Endodermal cell (in vitro differentiated cells): ENCODE measurements at places on chromosomes 7 and 10.

GRCh38 chr10:122725768-122726167 is 26.1 kb upstream of the C10orf120 start:
- DNase-seq: peak; percentile 82

- peak; percentile 48 for DNase-seq
Measured at GRCh38 chr10:50550291-50550839, 73.4 kb downstream of the SGMS1 start.

GRCh38 chr10:7545261-7545660 is 121.5 kb downstream of the ITIH5 start:
- DNase-seq: no peak

DNA sequence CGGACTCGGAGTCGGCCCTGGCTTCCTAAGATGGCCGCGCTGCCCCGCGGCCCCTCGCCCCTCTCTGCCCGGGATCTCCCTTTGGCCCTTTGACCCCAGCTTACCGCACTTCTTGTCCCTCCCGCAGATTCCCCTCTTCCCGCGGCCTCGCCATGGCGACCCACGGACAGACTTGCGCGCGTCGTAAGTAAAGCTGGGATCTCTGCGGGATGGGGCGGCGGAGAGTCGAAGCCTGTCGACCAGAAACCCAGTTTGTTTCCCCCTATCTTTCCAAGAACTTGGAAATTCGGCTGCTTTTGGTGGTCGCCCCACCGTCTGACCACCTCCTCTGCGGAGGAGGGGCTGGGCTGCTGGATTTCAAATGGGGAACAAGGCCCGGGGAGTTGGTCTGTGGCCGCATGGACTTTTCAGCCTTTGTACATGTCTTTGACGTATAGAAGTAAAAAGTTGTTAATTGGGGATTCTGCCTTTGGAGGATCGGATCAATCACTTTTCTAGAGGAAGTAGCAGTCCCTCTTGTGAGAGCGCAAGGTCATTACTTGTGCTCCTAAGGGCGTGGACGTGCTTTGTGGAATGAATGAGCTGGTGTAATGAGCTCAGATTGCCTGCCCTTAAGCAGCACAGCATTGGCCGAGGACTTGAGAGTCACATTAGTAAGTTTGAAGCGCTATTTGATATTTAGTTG is 553 bp downstream of the VDAC2 start:
- peak; percentile 57 for DNase-seq

DNA sequence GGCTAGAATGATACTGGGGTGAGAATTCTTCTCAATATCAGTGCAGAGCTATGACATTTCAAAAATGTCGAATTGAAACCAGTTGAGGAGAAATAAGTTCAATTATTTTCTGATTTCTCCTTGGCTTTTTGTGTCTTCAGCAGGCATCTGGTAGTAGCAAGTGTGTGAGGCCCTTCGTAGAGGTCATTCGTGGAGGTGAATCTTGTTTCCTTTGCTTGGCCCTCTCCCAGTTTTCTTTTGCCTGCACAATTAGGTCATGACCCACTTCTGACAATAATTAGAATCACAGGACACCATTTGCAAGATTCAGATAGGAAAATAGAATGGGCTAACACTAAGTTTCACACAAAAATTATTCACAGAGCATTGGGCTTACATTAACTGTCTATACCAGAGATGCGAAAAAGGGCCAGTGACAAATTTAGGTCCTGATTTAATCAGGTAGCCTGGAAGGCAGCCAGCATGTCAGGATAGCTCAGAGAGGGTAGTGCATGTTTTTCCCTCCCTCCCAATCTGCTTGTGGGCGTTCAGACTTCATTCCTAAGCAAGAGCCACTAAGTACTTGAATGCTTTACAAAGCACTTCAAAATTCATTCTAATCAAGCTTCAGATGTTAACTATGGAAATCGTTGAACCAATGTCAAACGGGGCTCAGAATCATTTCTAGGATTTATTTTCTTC is 24.0 kb upstream of the A1CF start:
- DNase-seq: no peak

GRCh38 chr10:71029411-71029892 is 141.1 kb upstream of the PCBD1 start:
- no peak for DNase-seq

GRCh38 chr10:59904426-59905065 is 1.8 kb downstream of the CCDC6 start:
- peak; percentile 61 for DNase-seq

- no peak for DNase-seq
Measured at GRCh38 chr10:117546020-117546580, 3.6 kb downstream of the EMX2 start.

- DNase-seq: no peak
Measured at GRCh38 chr7:123522066-123522465, 12.3 kb downstream of the IQUB start.

- no peak for DNase-seq
Measured at GRCh38 chr10:116995648-116996047, 9.3 kb downstream of the SHTN1 start.

GRCh38 chr10:96673318-96674099 is 46.8 kb downstream of the PIK3AP1 start:
- DNase-seq: no peak

DNA sequence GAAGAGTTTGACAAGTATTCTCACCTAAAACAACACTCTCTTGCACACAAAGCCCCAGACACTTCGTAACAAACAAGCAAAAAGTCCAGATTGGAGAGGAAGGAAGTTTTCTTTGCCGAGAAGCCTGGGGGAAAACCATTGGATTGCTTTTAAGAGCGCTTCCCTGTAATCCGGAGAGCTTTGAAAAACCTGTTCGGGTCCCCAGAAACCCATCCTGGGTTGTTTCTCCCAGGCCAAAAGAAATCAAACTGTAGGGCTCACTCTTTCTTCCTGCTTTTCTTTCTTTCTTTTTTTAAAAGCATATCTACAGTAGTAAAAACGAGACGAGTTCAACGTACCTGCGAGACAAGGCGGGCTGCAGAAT is 655 bp downstream of the SP8 start:
- no peak for DNase-seq

DNA sequence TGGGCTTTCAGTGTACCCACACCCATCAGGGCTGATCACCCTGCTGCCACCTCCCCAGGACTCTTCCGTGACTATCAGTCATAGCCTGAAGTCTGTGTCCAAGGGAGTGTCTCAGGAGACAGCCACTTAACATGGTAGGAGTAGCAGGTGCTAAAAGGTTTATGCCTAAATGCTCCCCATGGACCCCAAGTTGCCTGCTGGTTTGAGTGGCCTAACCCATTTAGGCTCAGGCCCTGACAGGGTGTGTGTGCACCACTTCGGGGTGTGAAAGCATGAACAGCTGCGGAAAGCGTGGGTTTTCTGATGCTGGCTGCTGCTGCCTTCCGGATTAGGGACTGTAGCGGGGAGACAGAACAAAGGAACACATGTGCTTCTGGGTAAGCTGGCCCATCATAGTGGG is 93.2 kb upstream of the SAMD8 start:
- DNase-seq: peak; percentile 50

- DNase-seq: no peak
Measured at GRCh38 chr10:65294329-65294728, 1631.5 kb upstream of the LRRTM3 start.

DNA sequence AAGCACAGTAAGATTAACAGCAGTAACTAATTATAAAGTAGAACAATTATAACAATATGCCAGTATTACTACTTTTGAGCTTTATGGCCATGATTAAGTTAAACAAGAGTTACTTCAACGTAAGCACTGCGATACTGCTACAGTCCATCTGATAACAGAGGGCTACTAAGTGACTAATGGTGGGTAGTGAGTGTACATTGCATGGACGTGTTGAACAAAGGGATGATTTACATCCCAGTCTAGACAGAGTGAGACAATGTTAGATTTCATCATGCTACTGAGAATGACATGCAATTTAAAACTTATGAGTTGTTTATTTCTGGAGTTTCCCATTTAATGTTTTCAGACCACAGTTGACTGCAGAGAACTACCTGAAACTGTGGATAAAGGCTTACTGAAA is 45.6 kb downstream of the TPST1 start:
- no peak for DNase-seq

GRCh38 chr7:43485580-43485979 is 97.3 kb upstream of the STK17A start:
- DNase-seq: no peak

- DNase-seq: no peak
Measured at GRCh38 chr7:155921086-155921803, 109.0 kb upstream of the SHH start.

GRCh38 chr10:77552252-77552651 is 85.4 kb downstream of the KCNMA1 start:
- no peak for DNase-seq

- no peak for DNase-seq
Measured at GRCh38 chr7:55023841-55024505, 5.2 kb downstream of the EGFR start.

- DNase-seq: no peak
Measured at GRCh38 chr7:109331423-109331822, 761.7 kb downstream of the DNAJB9 start.

- no peak for DNase-seq
Measured at GRCh38 chr7:107622894-107623293, 37.7 kb upstream of the SLC26A4 start.

- no peak for DNase-seq
Measured at GRCh38 chr10:28331841-28332240, 29.0 kb upstream of the MPP7 start.
